ENCODE measurements at places on chromosomes 5 and 9.

- DNase-seq = no peak
These were observed 12.4 kb downstream of the UBAP1 start for GRCh38 chr9:34190996-34191892.

GRCh38 chr5:68740226-68740910 is 353.4 kb upstream of the SLC30A5 start:
- peak; percentile 29 for DNase-seq

DNA sequence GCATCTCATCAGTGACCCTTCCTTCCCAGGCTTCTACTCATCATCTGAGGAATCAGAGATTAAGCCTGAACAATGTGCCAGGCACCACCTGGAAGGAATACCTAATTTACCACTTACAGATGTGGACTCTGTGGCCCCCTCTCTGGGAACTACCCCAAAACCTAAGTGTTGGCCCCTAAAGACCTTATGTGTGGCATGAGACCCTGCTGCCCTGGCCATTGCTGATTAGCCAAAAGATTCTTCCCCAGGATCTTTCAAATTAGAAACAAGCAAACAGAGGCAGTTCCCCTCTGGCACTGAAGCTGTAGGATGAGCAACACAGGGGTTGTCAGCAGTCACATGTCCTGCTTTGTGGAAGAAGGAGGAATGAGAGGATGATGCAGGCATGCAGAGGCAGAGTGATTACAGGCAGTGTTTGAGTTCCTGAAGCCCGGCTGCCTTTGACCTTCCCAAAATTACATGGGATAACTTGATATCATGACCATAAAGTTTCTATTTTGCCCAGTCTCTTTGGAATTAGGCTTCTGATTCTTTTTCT is 10.6 kb downstream of the SPINK4 start:
- no peak for DNase-seq

DNA sequence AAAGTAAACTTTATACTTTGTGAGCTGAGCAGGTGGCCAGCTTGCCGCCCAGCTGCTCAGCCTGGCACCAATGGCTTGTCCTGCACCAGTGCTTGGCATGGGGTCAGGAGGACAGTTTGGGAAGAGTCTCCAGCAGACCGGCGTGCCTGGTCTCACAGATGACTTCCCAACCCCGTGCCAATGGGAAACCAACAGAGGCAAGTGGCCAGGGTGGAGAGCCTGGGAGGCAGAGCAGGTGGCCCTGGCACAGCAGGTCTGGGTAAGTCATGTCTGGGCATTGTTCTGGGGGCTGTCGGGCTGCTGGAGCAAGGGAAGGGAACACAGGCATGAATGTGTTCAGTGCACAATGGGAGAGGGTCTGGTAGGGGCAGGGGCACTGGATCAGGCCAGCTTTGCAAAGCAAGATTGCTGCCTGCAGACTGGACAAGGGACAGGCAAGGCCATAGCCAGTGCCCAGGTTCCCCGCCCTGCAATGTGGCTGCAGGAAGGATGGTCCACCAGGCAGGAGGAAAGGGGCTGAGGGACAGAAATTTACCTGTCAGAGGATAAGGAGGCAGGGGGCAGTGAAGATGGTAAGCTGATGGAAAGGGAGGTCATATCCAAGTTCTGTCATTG is 76.2 kb upstream of the ALDH1B1 start:
- DNase-seq = no peak

DNA sequence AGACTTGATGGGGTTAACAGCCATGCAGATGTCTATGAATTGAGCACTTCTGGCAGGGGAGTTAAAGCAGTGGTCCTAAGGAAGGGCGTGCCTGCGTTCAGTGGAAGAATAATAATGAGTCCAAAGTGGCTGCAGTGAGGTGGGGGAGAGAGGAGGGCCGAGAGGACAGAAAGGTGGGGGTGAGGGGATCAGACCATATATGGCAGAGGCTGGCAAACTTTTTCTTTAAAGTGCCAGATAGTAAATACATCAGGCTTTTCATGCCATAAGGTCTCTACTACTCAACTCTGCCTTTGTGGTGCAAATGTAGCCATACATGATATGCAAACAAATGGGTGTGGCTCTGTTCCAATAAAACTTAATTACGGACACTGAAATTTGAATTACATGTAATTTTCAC is 77.1 kb downstream of the STRBP start:
- no peak for DNase-seq

DNA sequence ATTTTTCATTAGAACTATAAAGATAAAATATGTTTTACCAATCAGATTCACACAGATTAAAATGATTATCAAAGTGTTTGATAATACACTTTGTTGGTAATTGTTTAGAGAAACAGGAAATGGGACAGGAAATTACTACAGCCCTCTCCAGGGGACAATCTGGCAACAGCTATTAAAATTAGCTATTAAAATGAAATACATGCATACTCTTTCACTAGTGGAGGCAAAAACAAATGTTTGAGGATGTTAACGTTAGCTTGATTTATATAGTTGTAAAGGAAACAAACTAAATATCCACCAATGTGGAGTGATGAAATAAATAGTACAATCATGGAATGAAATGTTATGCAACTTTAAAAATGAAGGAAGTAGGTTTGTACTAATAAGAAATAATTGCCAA is 53.7 kb downstream of the TARS1 start:
- no peak for DNase-seq

DNA sequence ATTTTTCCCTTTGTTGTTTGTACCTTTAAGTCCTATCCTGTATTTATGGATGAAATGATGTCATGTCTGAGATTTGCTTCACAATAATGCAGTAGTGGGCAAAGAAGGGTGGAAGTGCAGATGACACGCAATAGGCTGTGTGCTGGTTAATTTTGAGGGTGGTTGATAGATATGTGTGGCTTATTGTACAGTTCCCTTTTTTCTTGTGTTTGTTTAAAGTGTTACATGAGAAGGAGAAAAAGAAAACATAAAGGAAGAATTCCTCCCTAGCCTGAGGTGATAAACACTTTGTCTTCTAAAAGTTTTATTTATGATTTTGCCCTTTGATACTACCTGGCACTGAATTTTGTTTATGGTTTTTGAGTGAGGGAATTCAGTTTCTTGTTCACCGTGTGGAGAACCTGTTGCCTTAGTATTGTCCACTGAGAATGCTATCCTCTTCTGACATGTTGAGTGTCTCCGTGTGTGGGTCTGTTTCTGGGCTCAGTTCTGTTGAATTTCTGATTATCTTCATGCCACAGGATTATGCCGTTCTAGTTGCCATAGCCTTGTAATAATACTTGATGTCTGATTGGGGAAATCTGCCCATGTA is 52.3 kb upstream of the FAM120AOS start:
- no peak for DNase-seq

GRCh38 chr5:115429345-115429940 is 115.1 kb downstream of the FEM1C start:
- no peak for DNase-seq

GRCh38 chr5:180816608-180817534 is 14.3 kb upstream of the MGAT1 start:
- no peak for DNase-seq

DNA sequence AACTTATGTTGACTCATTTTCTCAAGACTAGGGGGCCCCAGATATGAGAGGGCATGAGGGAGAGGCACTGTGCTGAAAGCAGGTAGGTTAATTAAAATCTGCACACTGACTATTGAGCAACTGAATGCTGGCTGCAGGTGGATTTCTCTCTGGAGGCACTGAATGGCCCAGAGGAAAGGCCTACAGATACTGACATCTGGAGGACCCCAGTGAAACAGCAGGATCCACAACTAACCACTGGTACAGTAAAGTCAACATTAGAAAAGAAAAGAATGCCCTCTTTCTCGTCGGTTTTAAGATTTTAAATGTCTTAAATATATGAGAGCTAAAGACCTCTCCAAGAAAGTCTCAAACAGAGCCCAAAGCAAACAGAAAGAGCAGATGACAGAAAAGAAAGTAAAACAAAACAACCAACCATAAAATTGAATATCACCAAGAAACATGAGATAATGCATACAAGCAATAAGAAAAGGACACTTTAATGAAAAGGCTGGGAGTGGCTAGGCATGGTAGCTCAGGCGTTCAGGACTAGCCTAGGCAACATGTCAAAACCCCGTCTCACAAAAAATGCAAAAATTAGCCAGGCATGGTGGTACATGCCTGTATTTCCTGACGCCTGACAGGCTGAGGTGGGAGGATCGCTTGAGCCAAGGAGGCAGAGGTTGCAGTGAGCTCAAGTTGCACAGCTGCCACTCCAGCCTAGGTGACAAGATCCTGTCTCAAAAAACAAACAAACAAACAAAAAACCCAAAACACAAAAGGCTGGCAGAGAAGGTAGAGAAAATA is 43.3 kb downstream of the PUM3 start:
- no peak for DNase-seq

DNA sequence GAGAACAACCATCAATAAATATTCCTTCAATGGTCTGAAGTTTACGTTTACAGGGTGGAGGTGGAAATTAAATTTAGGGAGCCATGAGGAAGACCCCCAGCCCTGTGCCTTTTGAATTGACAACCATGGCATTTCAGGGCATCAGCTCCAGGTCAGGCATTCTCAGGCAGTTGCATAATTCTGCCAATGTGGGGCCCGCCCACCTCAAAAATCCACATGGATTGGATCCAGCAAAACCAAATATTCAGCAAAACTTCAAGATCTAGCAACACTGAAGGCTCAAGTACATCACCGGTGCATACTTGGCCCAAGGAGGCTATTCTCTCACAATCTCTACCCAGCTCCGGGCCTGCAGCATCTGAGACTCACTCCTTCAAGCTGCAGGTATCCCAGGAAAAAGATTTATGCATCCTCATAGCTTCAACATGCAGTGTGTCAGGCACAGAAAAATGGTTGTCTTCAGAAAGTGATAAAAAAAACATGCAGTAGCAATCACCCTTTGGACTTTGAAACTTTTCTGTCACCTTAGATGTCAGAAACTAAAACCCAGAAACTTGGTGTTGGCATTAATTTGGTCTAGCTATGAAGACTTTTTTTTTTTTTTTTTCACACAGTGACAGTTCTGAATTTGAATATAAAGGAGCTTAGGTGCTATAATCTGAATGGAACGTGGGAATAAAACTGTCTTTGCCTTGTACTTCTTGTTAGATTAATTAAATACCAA is 21.4 kb upstream of the ANXA2R start:
- DNase-seq = no peak

DNA sequence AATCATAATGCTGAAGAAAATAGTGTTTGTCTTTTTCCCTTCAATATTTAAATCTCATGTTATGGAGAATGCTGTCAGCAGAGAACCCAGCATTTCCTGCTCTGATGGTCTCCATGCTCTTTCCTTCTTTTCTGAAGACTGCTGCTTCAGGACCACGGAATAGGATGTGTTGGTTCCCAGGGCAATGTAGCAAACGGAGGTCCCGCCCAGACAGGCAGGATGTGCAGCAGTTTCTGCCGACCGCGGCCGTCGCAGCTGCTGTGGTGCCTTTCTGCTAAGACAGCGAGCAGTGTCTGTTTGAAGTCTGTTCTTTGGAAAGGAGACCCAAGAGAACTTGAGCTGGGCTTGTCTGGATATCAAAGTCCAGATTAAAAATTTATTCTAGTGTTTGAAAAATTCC is 654.3 kb downstream of the CCDC171 start:
- DNase-seq = peak; percentile 29

DNA sequence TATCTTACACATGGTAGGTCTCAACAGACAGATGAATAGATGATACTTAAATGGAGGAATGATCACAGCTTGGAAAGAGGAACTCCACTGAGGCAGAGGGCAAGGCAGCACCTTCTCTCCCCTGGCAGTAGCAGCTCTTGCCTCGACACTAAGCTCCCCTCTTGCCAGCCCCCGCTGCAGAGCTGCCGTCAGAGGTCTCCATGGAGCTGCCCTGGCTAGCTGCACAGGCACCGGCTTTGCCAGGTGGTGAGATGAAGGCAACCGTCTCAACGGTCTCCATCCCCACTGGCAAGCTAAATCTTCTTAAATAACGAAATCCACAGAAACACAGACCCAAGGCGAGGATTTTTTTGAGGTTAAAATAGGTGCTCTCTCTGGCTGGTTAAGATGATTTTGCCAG is 81.2 kb downstream of the CRB2 start:
- DNase-seq = no peak

DNA sequence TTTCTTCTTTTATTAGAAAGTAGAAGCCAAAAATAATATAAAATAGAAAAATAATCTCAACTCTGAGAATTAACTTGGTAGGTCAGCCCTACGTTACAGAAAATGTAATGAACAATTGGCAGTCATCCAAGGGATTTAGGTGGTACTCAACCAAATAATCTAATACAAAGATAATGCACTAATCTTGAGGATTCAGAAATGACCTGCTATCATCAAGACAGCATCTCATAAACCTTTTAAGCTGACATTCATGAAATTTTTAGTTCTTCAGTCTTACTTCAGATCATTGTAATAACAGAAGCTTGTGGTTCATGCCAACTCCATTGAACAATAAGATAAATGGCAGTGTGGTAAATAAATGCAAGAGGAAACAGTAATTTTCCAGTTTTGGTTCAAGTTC is 1058.0 kb downstream of the MAT2B start:
- DNase-seq = no peak

GRCh38 chr9:18796696-18797270 is 236.2 kb downstream of the SAXO1 start:
- DNase-seq = no peak

DNA sequence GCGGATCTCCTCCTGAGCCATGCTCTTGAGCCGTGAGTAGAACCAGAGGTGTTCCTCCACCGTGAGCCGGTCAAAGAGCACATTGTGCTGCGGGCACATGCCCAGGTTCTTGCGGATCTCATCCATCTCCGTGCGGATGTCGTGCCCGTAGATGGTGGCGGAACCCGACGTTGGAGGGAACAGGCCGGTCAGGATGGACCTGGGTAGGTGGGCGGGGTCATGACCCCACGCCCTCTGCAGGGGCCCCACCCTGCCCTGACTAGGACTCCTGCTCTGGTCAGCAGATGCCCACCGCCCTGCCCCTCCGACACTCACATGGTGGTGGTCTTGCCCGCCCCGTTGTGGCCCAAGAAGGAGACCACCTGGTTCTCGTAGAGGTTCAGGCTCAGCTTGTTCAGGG is 12.1 kb downstream of the ABCA2 start:
- DNase-seq = no peak

GRCh38 chr9:131476777-131477345 is 25.9 kb upstream of the POMT1 start:
- no peak for DNase-seq

DNA sequence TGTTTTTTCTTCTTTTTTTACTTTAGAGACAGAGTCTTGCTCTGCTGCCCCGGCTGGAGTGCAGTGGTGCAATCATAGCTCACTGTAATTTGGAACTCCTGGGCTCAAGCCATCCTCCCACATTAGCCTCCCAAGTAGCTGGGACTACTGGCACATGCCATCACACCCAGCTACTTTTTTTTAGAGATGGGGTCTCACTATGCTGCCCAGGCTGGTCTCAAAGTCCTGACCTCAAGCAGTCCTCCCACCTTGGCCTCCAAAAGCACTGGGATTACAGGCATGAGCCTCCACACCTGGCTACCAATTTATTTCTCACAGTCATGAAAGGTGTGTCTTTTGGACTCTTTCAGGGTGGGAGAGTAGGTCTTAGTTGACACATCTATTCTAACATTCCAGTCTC is 83.0 kb upstream of the FAM120A start:
- no peak for DNase-seq

- DNase-seq = no peak
These were observed 7.7 kb upstream of the TCOF1 start for GRCh38 chr5:150349681-150350275.

Data from GM20000 (cell line).